ENCODE measurements at places on chromosomes 12 and 14.

GRCh38 chr14:22657861-22658260 is 13.7 kb upstream of the OR6J1 start:
- no peak for DNase-seq

DNA sequence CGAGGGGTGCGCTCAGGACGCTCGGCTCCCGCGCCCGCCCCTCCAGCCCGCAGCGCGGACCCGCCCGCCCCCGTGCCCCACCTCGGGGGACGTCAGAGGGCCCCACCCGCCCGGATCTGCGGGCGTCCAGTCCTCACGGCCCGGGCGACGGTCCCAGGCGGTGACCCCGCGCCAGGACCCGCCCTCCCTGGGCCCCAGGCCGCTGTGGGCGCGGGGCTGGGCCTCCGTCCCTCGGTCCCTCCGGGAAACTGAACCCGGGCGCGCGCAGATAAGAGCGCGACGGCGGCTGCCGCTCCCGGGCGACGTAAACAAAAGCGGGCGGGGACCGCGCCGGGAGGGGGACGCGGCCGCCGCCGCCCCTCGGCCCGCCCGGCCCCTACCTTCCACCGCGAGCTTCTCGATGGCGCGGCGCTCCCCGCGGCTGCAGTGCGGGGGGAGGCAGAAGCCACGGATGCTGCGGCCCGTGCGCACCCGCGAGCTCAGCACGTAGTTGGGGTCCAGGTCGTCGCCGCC is 1.1 kb downstream of the CKB start:
- DNase-seq: peak; percentile 31

- DNase-seq: no peak
Observed at GRCh38 chr12:75977590-75977951, 54.0 kb downstream of the PHLDA1 start.

DNA sequence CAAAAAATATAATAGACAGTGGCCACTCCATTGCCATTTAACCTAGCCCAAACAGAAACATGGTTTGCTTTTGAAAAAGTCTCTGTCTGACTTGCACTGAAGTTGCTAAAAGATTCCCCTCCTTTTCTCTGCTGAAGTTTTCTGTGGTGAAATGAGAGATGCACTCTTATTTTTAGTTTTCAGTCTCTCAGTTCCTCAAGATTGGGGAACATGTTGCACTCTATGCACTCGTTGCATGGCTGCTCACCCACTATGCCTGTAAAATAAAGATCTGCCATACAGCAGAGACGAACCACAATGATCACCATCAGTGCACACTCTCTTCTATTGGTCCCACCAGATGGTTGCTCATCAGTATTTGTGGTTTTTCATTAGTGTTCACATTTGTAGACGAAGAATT is 13.1 kb upstream of the DAAM1 start:
- DNase-seq: no peak

DNA sequence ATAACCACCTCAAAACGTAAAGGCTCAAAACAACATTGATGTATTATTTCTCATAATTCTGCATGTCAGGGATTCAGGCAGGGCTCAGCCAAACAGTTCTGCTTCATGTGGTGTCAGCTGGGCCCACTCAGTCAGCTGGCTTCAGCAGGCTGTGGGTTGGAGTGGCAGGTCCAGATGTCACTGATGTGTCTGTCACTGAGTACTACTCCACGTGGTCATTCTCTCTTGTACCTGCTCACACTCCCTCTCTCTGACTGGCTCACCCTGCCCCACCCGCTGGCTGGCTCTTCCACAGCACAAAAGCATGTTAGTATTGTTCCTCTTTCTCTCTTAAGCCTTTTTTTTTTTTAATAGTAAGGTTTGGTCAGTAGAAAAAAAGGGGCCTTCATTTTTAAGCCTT is 182.4 kb downstream of the DICER1 start:
- DNase-seq: no peak

- DNase-seq: no peak
Observed at GRCh38 chr12:55820679-55821078, 2.8 kb downstream of the ORMDL2 start.

DNA sequence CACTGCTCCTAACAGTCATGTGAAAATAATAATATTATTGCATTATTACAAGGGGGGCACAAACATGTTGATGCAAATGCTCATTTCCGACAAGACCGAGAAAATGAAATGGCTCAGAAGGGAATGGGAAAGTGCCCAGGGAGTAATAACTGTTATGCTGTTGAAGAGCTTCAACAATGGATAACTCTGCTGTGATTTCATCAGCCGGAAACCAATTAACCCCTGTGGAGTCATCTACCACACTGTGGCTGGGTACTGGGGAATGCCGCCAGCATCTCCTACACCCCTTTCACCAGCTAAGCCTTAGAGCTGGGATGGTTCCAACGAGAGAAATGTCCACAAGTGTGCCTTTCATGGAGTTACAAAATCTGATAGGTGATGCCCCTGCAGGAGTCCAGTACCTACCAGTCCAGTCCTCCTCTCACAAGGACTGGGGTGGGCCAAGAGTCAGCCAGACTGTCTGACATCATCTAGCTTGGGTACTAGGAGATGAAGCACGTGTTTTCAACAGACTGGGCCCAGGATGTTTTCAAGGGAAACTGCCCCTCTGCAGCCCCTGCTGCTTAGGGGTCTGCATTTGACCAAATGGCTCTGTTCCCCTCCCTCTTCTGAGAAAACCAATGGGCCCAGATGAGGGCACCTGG is 509.3 kb upstream of the CCDC196 start:
- DNase-seq: no peak

DNA sequence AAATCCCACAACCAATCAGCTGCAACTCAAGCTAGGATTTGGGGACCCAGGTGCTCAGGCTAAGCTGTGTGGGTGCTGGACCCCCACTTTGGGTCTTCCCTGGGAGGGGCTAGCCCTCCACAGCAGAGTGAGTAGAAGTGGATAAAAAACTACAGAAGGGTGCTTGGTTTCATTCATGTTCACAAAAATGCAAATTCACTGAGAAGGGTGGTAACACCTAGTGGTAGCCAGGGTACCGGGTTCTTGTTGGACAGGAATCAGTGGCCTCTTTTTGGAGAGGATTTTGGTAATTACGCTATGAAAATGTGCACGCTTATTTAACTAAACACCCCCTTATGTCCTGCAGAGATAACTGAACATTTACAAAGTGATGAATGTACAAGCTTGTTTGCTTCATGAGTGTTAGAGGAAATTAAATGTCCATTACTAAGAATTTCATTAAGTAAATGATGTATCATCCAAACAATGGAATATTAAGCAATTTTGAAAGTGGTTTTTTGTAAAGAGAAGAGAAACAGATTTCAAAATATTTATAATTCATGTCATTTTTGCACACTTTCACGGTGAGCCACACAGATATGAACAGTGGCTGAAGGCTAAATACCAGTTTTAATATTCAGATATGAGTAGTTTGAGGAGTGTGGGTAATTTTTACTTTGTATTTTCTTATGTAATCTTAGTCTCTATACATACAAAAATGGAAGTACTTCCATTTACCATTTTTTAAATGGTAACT is 78.3 kb downstream of the DDX51 start:
- no peak for DNase-seq

- no peak for DNase-seq
Observed at GRCh38 chr12:132779781-132780353, 18.2 kb upstream of the ANKLE2 start.

GRCh38 chr14:77037938-77038568 is 9.5 kb upstream of the IRF2BPL start:
- DNase-seq: no peak

DNA sequence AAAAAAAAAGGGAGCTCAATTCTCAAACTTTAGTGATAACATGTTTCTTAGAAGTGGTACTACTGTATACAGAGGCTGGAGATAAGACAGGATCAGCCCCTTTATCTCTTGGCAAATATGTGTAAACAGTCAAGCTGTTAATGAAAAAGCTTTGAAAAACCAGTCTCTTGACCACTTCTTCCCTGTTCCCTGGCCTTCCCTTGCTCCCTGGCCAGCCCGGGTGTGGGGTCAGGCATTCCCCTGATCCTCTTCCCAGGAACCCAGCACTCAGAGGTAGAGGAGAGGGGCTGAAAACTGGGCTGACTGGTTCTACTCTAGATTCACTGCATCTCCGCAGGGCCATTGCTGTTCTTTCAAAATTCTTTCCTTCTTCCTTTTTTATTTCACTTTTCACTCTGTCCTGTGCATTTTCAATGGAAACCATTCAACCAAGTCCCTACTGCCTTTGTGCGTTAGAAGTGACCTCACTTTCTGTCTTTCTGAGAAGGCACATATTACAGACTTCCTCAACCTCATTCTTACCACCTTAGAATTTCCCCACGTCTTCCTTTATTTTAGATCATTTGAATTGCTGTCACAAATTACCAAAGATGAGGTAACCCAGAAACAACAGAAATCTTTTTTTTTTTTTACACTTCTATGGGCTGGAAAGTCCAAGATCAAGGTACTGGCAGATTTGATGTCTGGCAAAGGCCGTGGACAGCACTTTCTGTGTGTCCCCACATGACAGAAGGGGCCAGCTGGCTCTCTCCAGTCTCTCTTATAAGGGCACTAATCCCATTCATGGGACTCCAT is 5.7 kb downstream of the GNG2 start:
- no peak for DNase-seq

- DNase-seq: no peak
Observed at GRCh38 chr12:105741786-105742566, 396.8 kb downstream of the NUAK1 start.

DNA sequence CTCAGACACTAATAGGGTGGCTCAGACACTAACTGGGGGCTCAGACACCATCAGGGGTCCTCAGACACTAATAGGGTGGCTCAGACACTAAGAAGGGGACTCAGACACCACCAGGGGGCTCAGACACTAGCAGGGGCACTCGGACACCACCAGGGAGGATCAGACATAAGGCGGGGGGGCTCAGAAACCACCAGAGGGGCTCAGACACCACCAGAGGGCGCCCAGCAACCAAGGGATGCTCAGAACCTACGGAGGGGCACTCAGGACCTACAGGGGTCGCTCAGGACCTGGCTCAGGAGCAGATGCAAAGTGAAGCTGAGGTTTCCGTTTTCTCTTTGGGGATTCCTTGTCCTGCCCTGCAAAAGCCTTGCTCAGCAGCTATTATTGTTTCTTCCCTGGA is 448.5 kb downstream of the TMEM121 start:
- no peak for DNase-seq

GRCh38 chr12:131774576-131775391 is 53.4 kb upstream of the MMP17 start:
- DNase-seq: peak; percentile 12

DNA sequence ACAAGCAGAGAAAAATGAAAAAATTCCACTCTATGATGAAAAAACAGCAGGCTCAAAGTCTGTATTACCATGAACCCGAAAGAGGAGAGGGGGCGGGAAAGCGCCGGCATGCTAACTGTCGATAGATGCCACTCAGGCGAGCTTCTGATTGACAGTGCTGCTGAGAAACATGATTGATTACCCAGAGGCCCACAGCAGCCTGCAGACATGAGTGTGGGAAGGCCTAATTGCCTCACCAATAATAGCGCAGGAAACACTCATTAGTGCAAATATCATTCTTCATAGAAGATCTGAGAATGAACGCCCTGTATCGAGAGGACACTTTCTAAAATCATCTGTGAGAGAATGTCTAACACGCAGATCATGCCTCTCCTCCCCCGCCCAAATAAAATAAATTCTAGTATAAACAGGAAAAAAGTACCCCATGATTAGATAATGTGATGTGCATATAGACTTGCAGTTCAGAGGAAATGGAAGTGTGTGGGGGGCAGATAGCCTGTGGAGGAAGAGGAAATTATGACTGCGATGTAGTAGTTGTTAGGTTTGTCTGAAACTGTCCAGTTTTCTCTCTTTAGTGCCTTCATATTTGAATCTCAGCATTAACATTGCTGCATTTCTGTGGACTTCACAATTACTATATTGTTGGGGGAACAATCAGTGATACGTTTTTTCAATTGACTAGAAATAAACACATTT is 15.6 kb downstream of the TPH2 start:
- no peak for DNase-seq

- no peak for DNase-seq
Observed at GRCh38 chr14:100083706-100084105, 18.5 kb downstream of the EVL start.

All from RPMI8226 (cell line).